ENCODE measurements at places on chromosomes 5 and 9. TPM values are rescaled to one million over a fixed set of nuclear protein-coding genes. Genes with fewer than 3 reads are reported as not detected.

DNA sequence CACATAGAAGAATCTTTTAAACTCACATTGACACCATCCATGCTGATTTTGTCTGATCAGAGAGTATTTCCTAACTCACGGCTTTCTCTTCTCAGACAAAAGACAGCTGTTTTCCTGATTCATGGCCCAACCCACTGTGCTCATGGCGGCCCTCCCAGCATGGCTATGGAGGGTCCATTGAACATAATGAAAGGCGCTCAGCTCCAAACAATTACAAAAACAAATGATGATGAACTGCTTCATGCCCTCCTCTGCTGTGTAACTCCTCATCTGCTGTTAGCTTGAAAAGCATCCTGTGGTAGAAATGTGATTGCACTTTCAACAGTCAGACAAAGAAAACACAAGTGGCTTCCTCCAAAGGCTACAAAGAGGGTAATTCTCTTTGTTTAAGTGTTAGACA lies 673.8 kb downstream of the PRELID2 start:
- H3K36me3 ChIP-seq: no peaks in the 10 kb centered on the region
- H3K27ac ChIP-seq: no peak overlapping the region
- no peak overlapping the region for H3K4me3 ChIP-seq
- H3K4me1 ChIP-seq: no peaks in the 10 kb centered on the region
- peaks cover 55% of the 10 kb centered on the region for H3K27me3 ChIP-seq

DNA sequence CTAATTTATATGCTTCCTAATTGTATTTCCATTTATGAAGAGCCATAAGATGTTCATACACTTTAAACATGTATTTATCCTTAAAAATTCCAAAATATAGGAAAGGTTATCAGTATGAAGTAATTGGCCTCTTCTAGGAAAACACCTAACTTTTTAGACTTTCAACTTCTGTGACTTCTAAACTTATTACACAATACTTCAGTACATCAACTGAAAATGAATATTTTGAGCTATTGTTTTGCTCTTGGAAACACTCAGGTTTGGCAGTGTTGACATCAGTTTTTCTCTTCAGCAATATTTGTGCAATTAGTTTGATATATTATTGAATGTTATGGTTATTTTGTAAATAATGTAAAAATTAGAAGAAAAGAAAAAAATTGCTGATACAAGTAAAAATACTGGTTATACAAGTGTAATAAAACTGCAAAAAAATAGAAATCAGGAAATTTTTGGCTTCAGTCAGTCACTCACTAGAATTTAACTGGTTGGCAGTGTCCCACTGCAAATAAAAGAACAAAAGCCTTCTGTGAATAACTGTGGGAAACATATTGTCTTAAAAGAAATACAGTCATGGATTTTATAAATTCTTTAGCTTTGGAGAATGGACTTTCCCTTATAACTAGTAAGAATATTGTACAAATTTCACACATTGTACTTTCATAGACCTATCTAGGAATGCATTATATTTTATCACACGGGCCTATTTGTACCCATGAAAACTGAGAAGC lies 635.9 kb downstream of the TLE1 start:
- no peak overlapping the region for H3K4me3 ChIP-seq
- no peaks in the 10 kb centered on the region for H3K27me3 ChIP-seq
- no peak for DNase-seq
- H3K27ac ChIP-seq: no peak overlapping the region
- H3K4me1 ChIP-seq: no peaks in the 10 kb centered on the region

DNA sequence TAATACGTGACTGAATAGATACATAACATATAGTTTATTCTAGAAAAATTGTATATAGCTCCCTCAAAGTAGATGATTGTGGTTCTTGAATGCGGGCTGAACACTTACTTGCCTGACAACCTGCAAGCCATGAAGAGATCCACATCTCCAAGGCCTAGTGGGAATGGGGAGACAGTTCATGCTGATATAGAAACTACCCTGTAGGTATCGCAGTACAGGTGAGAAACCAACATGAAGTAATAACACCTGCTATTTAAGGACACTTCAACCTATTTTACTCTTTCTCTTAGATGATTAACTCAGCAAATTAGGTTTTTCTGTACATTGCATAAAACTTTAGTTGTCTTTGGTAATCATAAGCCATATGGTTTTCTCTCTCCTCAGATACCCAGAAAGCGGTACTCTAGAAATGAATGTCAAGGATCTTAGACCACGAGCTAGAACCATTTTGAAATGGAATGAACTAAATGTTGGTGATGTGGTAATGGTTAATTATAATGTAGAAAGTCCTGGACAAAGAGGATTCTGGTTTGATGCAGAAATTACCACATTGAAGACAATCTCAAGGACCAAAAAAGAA lies 47.3 kb downstream of the UHRF2 start:
- peaks cover 4% of the 10 kb centered on the region for H3K36me3 ChIP-seq
- H3K27me3 ChIP-seq: no peaks in the 10 kb centered on the region
- no peak overlapping the region for H3K27ac ChIP-seq
- H3K4me3 ChIP-seq: no peak overlapping the region
- no peaks in the 10 kb centered on the region for H3K4me1 ChIP-seq
- no peak for DNase-seq

- H3K4me1 ChIP-seq: no peaks in the 10 kb centered on the region
- no peak overlapping the region for H3K27ac ChIP-seq
- no peaks in the 10 kb centered on the region for H3K27me3 ChIP-seq
- no peak overlapping the region for H3K4me3 ChIP-seq
Observed at GRCh38 chr5:171688696-171689495, 96.7 kb upstream of the SMIM23 start.

- no peaks in the 10 kb centered on the region for H3K27me3 ChIP-seq
- H3K27ac ChIP-seq: no peak overlapping the region
- H3K36me3 ChIP-seq: no peaks in the 10 kb centered on the region
Observed at GRCh38 chr9:91532325-91532724, 108.7 kb upstream of the NFIL3 start.

DNA sequence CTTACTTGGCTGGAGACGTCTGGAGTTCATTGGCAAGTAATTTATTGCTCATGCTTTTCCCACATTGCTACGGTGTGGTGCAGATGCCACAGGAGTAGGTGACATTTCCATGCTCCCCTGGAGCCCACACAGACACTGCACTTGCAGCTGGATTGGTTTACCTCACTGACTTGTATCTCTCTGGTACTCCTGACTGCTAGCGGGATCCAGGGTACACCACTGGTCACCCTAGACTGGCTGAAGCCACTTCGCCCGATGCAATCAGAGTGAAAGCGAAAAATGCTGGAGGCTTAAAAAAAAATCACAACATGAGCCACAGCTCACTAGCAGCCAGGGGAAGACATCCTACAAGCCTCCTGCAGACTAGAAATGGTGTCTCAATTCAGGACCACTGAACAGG lies 32.6 kb upstream of the SLIT3 start:
- H3K36me3 ChIP-seq: no peaks in the 10 kb centered on the region
- H3K27me3 ChIP-seq: 0 out of 2 replicates have a peak, but pooled peaks cover 2% of the 10 kb centered on the region
- no peak overlapping the region for H3K27ac ChIP-seq
- H3K4me3 ChIP-seq: no peak overlapping the region

GRCh38 chr9:4011054-4011453 lies 288.8 kb downstream of the GLIS3 start:
- H3K27me3 ChIP-seq: no peaks in the 10 kb centered on the region
- no peak overlapping the region for H3K4me3 ChIP-seq
- DNase-seq: no peak
- no peaks in the 10 kb centered on the region for H3K4me1 ChIP-seq

- no peak for DNase-seq
- no peak overlapping the region for H3K27ac ChIP-seq
- H3K27me3 ChIP-seq: peaks cover 3% of the 10 kb centered on the region
- H3K4me3 ChIP-seq: no peak overlapping the region
Observed at GRCh38 chr9:14902561-14902960, 7.7 kb downstream of the FREM1 start.

GRCh38 chr5:167820101-167820990 lies 471.1 kb upstream of the WWC1 start:
- H3K27me3 ChIP-seq: peaks cover 70% of the 10 kb centered on the region
- no peak overlapping the region for H3K4me3 ChIP-seq
- DNase-seq: no peak
- no peaks in the 10 kb centered on the region for H3K36me3 ChIP-seq
- no peaks in the 10 kb centered on the region for H3K4me1 ChIP-seq

- no peak overlapping the region for H3K4me3 ChIP-seq
- H3K4me1 ChIP-seq: no peaks in the 10 kb centered on the region
- DNase-seq: peak; percentile 27
- H3K36me3 ChIP-seq: no peaks in the 10 kb centered on the region
- H3K27me3 ChIP-seq: no peaks in the 10 kb centered on the region
- H3K27ac ChIP-seq: no peak overlapping the region
Observed at GRCh38 chr5:96026406-96027041, 64.9 kb upstream of the ELL2 start.

- no peaks in the 10 kb centered on the region for H3K4me1 ChIP-seq
- DNase-seq: no peak
- H3K27me3 ChIP-seq: no peaks in the 10 kb centered on the region
Observed at GRCh38 chr5:32802764-32803163, 91.6 kb downstream of the NPR3 start.

DNA sequence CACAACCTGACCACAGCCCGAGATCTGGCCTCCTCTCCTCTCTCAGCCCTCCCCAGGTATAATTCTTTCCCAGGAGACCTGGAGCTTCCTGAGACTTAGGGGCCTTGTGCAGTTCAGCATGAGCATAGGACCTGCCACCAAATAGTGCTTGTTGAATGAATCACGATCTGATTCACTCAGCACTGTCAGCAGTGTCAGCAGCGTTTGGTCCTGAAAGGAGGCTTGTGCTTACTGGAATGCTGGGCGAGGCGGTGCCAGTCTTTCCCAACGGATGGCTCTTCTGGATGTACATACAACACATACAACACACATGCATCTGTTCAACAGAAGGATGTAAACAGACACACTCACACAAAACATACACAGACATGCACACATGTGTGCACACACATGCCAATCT lies 173.3 kb downstream of the COL23A1 start:
- no peak for DNase-seq
- H3K4me1 ChIP-seq: no peaks in the 10 kb centered on the region
- peaks cover 15% of the 10 kb centered on the region for H3K27me3 ChIP-seq

- H3K4me3 ChIP-seq: no peak overlapping the region
- no peak for DNase-seq
- no peak overlapping the region for H3K27ac ChIP-seq
- no peaks in the 10 kb centered on the region for H3K36me3 ChIP-seq
- no peaks in the 10 kb centered on the region for H3K27me3 ChIP-seq
Observed at GRCh38 chr9:121292051-121292450, 24.1 kb downstream of the GSN start.

DNA sequence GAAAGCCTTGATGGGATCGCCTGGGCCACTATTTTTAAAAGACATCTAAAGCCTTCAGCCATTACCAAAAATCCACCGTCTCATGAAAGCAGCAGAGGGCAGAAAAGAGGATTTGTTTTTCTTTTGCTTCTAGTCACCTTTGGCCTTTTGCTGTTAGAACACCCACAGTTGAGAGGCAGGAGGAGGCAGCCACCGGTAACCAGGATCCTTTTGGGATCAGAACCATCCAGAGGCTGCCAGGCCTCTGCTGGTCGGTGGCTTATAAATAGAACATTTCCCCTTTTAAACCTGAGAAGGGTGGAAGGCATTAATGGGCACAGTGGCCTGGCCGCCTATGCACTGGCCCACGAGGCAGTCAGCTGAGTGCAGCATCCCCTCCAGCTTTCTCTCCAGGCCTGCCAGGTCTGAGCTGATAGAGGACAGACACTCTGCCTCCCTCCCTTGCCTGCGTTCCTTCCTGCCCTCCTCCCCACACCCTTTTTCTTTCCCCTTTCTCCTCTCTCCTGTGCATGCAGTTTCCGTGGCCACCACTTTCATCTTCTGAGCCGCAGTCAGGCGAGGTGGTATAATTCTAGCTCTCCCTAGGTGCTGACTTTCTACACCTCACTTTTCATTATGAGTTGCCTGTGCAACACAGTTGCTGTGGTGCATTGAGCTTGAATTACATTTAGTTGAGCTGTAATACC lies 253.4 kb downstream of the ARHGAP26 start:
- H3K4me3 ChIP-seq: no peak overlapping the region
- H3K4me1 ChIP-seq: no peaks in the 10 kb centered on the region
- H3K27ac ChIP-seq: no peak overlapping the region
- no peaks in the 10 kb centered on the region for H3K27me3 ChIP-seq

DNA sequence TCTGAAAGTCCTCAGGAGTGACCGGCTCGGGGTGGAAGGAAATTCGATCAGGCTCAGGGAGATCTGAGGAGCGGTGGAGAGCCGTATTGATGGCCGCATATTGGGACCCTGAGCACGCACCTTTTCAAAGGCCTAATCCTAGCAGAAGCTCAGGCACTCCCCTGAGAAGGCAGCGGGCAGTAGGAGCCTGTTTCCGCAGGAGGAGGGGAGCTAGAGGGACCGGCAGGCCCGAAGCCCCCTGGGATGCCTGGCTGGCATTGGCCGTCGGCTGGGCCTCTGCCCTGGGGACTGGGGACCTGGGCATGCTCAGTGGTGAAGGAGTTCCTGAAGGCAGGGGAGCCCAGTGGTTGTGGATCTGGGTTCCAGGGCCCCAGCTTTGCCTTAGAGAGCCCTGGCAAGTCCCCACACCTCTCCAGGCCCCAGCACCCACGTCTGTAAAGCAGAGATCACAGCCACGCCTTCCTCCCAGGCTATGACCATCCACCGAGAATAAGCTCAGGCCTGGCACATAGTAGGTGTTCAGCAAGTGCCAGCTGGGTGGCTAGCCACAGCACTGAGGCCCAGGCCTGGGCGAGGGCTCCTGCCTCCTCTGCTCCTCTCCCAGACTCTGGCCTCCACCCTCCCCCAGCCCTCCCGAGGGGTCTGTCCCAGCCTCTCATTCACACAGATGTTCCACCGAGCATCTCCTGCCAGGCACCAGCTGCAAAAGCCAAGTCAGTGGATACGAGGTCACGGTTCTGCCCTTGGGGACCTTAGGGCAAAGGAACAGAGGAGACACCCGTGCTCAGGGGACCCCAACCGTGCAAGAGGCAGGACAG lies 17.2 kb upstream of the QRFP start:
- H3K4me1 ChIP-seq: no peaks in the 10 kb centered on the region
- H3K27ac ChIP-seq: no peak overlapping the region
- H3K4me3 ChIP-seq: no peak overlapping the region
- DNase-seq: no peak

- no peaks in the 10 kb centered on the region for H3K27me3 ChIP-seq
- no peaks in the 10 kb centered on the region for H3K36me3 ChIP-seq
- no peak for DNase-seq
- H3K4me3 ChIP-seq: no peak overlapping the region
Observed at GRCh38 chr5:87076931-87077330, 190.8 kb upstream of the RASA1 start.

- no peak overlapping the region for H3K27ac ChIP-seq
- H3K4me3 ChIP-seq: no peak overlapping the region
- DNase-seq: no peak
- no peaks in the 10 kb centered on the region for H3K27me3 ChIP-seq
- H3K36me3 ChIP-seq: no peaks in the 10 kb centered on the region
Observed at GRCh38 chr9:132425675-132426062, 15.7 kb downstream of the CFAP77 start.

- H3K27ac ChIP-seq: no peak overlapping the region
- H3K36me3 ChIP-seq: no peaks in the 10 kb centered on the region
- no peak overlapping the region for H3K4me3 ChIP-seq
- no peak for DNase-seq
Observed at GRCh38 chr5:24376210-24376609, 268.6 kb downstream of the CDH10 start.

The TMOD1 gene
- 4.4 TPM for total RNA-seq

The TMC1 gene
- 0.57 TPM for total RNA-seq

The TAS2R1 gene
- total RNA-seq: not detected

The SCGB3A2 gene
- total RNA-seq: not detected

The TMEM8B gene
- total RNA-seq: 7.2 TPM

The TRPM3 gene
- not detected for total RNA-seq

The NFIB gene
- total RNA-seq: 6.6 TPM

The SLC27A4 gene
- total RNA-seq: 33.9 TPM

The MPDZ gene
- 0.12 TPM for total RNA-seq

The TCF7 gene
- total RNA-seq: 17.8 TPM

The RNF208 gene
- 26.1 TPM for total RNA-seq

The C8G gene
- 2.1 TPM for total RNA-seq

The CDH12 gene
- total RNA-seq: not detected

Data from HCT116 (cell line).